ENCODE measurements at places on chromosomes 4 and X.
A peak's percentile ranks its signal among the peaks of the same experiment; 100 is the strongest.

DNA sequence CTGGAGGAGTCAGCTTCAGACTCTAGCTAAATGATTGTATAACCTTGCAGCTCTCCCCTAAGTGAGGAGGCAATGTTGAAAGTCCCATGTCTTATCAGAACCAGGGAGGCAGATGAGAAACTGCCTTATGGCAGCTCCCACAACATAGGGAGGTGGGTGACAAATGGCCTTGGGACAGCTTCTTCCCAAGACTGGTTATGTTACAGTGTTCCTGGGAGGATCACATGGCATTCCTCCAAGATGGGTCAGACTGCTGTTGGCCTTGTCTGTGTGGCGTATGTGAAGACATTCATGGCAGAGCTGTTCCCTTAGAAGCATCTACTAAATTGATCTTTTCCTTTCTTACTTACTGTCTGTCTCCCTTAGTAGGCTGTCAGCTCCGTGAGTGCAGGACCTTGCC is 42.0 kb downstream of the HPRT1 start:
- DNase-seq = no peak

GRCh38 chr4:28010577-28011240 is 1150.1 kb downstream of the STIM2 start:
- no peak for DNase-seq

DNA sequence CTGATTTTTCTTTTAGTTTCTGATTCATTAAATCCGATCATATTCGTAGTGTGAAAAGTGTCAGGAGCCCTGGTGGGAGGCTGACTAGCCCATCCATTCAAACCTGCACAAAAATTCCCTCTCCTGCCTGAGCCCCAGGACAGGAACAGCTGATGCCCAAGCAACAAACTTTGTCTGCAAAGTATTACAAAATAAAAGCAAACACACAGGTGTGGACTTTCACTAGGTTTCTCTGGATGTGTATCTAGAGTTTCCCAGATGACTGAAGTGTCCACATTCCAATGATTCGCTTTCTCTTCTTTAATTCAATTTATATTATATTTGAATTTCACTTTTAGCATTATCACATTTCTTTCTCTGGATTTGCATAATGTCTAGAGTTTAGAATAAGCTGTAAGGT is 18.2 kb upstream of the FAM9B start:
- no peak for DNase-seq

- DNase-seq = no peak
Measured at GRCh38 chr4:164358400-164358799, 395.5 kb upstream of the SMIM31 start.

GRCh38 chr4:160009656-160010493 is 907.0 kb downstream of the RAPGEF2 start:
- DNase-seq = no peak

DNA sequence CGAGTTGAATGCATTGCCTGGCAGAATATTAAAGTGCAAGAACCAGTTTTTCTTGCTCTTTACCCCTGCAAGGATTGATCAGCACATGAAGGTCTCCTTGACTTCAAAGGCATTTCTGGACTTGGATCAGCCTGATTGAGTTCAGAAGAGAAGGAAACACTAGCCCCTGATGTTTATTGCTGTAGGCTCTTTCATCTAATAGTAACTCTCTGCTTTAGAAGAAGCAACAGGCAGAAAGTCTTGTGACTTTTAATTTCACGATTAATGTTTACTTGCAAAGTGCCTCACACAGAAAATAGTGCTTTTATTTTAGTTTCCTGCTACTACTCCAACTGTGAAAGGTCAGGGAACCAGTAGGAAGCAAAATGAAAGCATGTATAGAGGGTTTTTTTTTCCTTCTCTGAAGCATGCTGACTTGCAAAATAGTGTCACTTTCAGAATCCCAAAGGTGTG is 69.1 kb downstream of the PCDH7 start:
- no peak for DNase-seq

DNA sequence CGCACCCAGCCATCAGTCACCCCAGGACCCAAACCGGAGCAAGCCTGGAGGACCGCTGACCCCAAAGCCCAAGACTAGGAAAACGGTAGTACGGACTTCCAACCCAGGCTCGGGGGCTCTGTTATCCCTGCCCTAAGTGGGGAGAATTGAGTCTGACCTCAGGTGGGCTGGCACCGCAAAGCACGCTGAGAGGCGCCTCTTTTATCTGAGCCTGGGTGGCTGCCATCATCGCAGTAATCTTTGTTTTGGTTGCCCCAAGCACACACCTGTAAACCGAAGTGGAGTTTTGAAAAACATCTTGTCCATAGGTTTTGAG is 894 bp upstream of the SH3RF1 start:
- peak; percentile 18 for DNase-seq

- no peak for DNase-seq
Measured at GRCh38 chr4:15690020-15690809, 8.6 kb downstream of the FAM200B start.

- DNase-seq = no peak
Measured at GRCh38 chrX:107706309-107706708, 69.3 kb downstream of the TSC22D3 start.

GRCh38 chrX:101460669-101461068 is 24.6 kb upstream of the ARMCX4 start:
- no peak for DNase-seq

- DNase-seq = no peak
Measured at GRCh38 chrX:154349979-154350378, 24.5 kb downstream of the FLNA start.

DNA sequence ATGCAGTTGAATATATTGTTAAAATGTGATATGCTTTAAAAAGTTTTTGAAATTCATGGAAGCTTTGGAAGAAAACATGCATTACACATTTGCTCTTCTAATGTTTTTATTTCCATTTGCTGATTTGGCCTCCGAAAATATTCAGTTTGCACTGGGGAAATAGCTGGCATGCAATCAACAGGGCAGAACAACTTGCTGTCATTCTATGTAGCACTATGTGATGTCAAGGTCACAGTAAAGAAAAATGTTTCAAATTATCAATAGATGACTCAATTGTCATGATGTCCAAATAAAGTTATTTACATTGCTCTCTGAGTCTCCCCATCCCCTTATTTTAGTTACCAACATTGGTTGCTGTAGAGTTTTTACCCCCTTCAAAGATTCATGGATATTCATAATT is 119.2 kb downstream of the TLL1 start:
- DNase-seq = no peak

DNA sequence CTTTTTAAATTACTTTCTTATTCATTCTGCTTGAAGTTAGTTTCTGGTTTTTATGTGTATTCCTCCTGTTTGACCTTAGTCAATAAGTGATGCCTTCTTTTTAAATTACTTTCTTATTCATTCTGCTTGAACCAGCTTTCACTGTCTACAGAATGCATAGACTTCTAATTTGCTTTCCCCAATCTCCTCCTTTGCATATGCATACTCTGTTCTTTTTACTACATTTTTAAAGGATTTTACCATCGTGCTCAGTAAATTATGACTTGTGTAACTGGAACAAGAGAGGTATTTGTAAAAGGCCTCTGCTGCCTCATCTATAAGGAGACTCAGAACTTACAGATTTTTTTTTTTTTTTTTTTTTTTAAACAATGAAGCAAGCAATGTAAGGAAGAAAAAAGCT is 228.7 kb downstream of the PPP3CA start:
- DNase-seq = no peak

- DNase-seq = no peak
Measured at GRCh38 chr4:31793907-31794306, 1073.7 kb downstream of the PCDH7 start.

GRCh38 chr4:79334783-79335182 is 8.9 kb upstream of the NAA11 start:
- no peak for DNase-seq

- no peak for DNase-seq
Measured at GRCh38 chr4:108651014-108651791, 804 bp downstream of the OSTC start.

DNA sequence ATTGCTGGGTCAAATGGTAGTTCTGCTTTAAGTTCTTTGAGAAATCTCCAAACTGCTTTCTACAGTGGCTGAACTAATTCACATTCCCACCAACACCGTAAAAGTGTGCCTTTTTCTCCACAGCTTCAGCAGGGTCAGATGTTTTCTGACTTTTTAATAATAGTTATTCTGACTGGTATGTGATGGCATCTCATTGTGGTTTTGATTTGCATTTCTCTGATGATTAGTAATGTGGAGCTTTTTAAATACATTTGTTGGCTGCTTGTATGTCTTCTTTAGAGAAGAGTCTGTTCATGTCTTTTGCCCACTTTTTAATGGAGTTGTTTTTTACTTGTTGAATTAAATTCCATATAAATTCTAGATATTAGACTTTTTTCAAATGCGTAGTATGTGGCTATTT is 257.5 kb upstream of the ANKRD50 start:
- DNase-seq = no peak

DNA sequence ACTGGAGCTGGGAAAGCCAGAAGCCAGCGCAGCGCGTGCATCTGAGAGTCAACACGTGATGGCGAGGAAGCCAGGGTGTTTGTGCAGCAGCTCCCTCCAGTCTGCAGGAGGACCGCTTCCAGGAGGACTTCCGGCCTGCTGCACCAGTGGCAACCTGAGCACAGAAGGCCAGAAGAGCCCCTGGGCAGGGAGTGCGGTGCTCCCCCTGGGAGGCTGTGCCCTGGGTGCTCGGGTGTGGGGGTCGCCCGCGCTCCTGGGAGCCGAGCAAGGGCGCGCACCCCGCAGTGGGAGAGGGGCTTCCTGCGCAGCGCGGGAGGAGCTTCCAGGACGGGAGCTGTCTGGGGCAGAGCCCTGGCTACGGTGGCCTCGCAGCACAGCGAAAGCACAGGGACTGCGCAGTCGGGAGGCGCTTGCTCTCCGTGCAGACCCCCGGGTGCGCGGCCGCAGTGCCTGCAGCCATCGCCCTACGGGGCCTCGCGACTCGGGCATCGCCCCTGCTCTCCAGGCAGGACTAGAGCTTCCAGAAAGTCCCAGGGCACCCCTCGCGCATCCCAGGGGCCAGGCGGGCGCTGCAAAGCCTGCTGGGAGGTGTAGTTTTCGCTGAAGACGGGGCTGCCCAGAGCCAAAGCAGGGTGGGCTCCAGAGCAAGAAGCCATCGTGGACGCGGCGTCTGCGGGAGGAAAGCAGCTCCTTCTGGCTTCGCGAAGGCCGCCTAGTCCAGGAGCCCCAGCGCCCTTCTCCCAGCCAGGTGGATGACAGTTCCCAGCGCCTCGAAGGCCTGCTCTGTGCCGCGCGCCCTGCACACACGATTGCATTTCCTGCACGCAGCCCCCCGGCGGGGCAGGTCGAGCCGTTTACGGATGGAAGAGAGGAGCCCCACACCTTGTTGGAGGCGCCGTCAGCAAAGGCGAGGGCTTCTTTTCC is 24.1 kb upstream of the WFS1 start:
- no peak for DNase-seq

DNA sequence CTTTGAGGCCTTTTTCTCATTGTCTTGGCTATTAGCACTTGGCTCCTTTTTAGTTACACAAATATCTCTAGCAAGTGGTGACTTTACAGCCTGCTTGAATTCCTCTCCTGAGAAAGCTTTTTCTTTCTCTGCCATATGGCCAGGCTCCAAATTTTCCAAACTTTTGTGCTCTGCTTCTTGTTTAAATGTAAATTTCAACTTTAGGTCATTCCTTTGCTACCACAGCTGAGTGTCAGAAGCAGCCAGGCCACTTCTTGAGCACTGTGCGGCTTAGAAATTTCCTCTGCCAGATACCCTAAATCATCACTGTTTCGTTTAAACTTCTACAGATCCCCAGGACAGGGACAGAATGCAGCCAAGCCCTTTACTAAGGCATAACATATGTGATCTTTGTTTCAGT is 222.4 kb downstream of the FBXO8 start:
- DNase-seq = no peak

DNA sequence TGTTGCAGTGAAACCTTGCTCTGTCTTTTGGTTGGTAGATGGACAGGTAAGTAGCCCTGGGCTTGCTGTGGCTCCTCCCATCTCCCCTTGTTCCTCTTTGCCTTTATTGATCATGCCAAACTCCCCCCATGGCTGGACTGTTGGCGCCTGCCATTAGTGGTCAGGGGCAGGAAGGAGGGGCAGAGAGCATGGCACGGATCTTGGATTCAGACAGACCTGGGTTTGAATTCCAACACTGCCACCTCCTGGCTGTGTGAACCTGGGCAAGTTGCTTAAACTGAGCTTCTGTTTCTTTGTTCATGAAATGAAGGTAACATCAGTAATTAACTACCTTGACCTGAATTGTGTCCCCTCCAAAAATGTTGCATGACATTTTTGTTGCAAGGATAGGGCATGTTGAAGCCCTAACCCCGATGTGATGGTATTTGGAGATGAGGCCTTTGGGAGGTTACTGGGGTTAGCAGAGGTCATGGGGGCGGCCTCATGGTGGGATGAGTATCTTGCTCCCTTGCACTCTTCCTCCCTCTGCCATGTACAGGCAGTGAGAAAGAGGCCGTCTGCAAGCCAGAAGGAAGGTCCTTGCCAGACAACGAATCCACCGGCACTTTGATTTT is 6.0 kb downstream of the SLC2A9 start:
- DNase-seq = peak; percentile 58

DNA sequence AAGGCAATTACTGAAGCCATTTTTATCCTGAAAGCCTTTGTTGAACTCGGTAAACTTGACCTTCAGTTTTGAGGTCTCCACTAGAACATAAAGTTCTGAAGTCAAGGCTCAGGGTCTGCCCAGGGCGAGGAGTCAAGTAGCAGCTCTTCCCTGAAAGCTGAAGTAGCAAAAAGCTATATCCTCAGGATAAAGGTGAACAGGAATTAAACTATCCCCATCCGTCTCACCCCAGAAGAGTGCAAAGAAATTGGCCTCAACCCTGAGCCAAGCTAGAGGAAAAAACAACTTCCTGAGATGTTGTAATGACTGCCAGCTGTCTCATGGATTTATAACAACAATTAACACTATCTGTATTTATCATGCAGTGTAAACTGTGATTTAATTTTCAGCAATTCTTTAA is 590.8 kb downstream of the SPRY1 start:
- no peak for DNase-seq

DNA sequence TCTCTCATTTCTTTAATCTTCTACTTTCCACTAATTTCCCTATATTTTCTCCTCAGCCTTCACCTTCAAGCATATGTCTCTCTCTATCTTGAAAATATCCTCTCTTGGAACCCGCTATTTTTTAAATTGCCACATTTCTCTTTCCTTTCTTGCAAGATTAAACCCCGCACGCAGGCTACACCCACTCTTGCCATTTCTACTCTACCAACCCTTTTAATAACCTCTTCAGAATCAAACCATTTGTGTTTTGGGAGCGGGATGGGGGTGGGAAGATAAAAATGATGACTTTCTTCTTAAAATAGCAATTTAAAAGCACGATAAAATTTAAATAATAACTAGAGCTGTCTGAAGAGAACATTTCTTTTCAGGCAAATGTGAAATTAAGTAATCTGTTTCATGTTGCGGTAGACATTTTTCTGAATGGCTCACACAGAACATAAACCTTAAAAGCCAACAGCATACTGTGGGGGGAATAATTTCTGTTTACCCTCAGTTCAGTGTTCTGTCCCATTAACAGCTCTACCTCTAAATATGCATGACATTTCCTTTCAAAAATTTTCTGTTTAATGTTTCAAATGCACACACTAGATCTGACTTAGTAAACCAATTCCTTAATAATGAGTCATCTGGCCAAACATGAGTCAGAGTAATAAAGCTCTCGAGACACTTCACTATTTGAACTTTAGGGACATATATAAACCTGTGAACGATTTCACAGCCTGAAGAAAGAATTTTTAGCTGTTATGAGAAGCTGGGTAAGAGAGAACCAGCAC is 20.5 kb downstream of the ARSJ start:
- DNase-seq = no peak
